Natural killer cell (primary cell): ENCODE measurements at places on chromosomes 2 and 18. TPM values are rescaled to one million over a fixed set of nuclear protein-coding genes. Genes with fewer than 3 reads are reported as not detected.

GRCh38 chr18:2448565-2449151 lies 122.6 kb downstream of the METTL4 start:
- H3K27me3 ChIP-seq, result no peaks in the 10 kb centered on the region
- H3K4me1 ChIP-seq, result no peaks in the 10 kb centered on the region
- DNase-seq, result no peak
- H3K4me3 ChIP-seq, result no peak overlapping the region
- no peak overlapping the region for H3K27ac ChIP-seq
- H3K36me3 ChIP-seq, result no peaks in the 10 kb centered on the region

- H3K27me3 ChIP-seq, result no peaks in the 10 kb centered on the region
- no peak overlapping the region for H3K27ac ChIP-seq
- no peak overlapping the region for H3K4me3 ChIP-seq
- no peaks in the 10 kb centered on the region for H3K4me1 ChIP-seq
- no peak for DNase-seq
Observed at GRCh38 chr2:17617516-17617915, 77.0 kb downstream of the VSNL1 start.

GRCh38 chr2:237574894-237575868 lies 8.8 kb downstream of the PRLH start:
- H3K27ac ChIP-seq, result no peak overlapping the region
- no peak overlapping the region for H3K4me3 ChIP-seq
- no peak for DNase-seq
- H3K36me3 ChIP-seq, result no peaks in the 10 kb centered on the region

GRCh38 chr18:46401486-46402070 lies 255.4 kb downstream of the LOXHD1 start:
- peak overlapping the region; percentile 4 for H3K27ac ChIP-seq
- H3K27me3 ChIP-seq, result no peaks in the 10 kb centered on the region
- peaks cover 72% of the 10 kb centered on the region for H3K4me1 ChIP-seq
- H3K4me3 ChIP-seq, result no peak overlapping the region
- DNase-seq, result no peak
- no peaks in the 10 kb centered on the region for H3K36me3 ChIP-seq

- H3K27ac ChIP-seq, result no peak overlapping the region
- no peak for DNase-seq
- H3K4me3 ChIP-seq, result no peak overlapping the region
- H3K36me3 ChIP-seq, result no peaks in the 10 kb centered on the region
- H3K27me3 ChIP-seq, result no peaks in the 10 kb centered on the region
- H3K4me1 ChIP-seq, result no peaks in the 10 kb centered on the region
Observed at GRCh38 chr2:83650161-83650560, 808.9 kb downstream of the SUCLG1 start.

DNA sequence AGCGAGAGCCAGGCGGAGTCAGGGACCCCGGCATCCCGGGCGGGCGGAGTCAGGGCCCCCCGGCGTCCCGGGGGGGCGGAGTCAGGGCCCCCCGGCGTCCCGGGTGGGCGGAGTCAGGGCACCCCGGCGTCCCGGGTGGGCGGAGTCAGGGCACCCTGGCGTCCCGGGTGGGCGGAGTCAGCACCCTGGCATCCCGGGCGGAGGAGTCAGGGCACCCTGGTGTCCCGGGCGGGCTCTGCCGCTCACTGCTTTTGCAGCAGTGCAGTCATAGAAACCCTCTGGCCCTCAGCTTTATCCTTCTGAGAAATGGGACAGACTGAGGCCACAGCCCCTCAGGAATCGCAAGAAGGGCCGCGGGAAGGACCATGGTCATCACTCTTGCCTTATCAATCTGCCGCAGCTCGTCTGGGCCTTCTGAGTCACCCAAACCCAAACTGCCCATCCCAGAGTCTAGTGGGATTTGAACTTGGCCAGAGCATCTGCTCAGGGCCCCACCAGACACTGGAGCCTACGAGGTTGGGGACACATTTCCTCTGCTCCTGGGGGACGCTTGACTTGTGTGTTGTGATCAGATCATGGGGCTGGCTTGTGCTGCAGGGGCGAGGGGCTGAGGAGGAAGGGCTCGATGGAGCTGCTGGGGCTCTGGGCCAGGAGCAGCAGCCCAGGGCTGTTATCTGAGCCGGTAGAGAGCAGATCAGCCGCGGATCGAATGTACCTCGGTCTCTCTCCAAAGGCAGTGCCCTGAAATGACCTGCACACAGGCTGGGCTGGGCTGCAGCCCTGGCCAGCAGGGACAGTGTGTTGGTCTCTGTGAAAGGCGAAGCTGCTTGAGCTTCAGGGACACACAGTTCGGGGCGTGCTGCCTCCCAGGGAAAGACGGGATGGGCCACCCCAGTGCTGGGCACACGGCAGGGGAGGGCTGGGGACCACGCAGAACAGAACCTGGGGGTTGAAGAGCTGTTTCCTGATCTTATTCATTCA lies 290.1 kb upstream of the HDAC4 start:
- H3K27me3 ChIP-seq, result no peaks in the 10 kb centered on the region
- no peaks in the 10 kb centered on the region for H3K36me3 ChIP-seq
- H3K4me1 ChIP-seq, result peaks cover 8% of the 10 kb centered on the region
- no peak for DNase-seq
- H3K4me3 ChIP-seq, result no peak overlapping the region

GRCh38 chr2:27379836-27380625 lies 503 bp downstream of the ZNF513 start:
- peaks cover 18% of the 10 kb centered on the region for H3K4me1 ChIP-seq
- peaks cover 63% of the 10 kb centered on the region for H3K36me3 ChIP-seq
- no peak for DNase-seq
- H3K27me3 ChIP-seq, result no peaks in the 10 kb centered on the region
- peak overlapping the region; percentile 50 for H3K4me3 ChIP-seq

DNA sequence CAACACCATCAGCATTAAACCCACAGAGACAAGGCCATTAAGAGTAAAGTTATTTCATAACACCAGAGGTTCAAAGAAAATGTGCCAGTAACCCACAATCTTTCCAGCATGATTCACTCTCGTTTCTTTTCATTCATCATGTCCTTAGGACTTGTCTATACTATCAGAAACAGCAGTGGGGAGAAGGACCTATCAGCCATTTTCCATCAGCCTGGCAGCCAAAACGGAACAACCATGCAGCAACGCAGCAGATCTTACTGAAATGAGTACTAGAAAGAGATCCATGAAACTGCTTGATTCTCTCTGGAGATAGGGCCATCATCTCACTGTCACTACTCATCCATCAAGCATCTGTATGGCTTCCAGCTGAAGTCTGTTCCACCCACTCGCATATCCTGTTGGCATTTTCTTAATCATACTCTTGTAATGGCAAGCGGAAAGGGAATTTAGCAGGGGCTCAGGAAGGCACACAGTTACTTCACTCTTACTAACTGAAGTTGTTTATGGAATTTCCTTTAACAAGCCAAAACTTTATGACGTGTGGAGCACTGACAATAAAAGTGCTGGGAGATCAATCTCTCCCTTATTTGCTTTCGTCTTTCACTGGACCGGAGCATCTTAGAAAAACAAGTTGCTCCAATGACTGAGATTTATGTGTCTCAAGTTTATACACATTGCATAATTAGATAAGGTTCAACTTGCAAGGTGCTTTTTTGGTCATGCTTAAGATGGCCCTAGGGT lies 69.7 kb downstream of the EPHA4 start:
- H3K4me1 ChIP-seq, result peaks cover 10% of the 10 kb centered on the region
- no peak overlapping the region for H3K27ac ChIP-seq
- H3K27me3 ChIP-seq, result no peaks in the 10 kb centered on the region
- no peak for DNase-seq

DNA sequence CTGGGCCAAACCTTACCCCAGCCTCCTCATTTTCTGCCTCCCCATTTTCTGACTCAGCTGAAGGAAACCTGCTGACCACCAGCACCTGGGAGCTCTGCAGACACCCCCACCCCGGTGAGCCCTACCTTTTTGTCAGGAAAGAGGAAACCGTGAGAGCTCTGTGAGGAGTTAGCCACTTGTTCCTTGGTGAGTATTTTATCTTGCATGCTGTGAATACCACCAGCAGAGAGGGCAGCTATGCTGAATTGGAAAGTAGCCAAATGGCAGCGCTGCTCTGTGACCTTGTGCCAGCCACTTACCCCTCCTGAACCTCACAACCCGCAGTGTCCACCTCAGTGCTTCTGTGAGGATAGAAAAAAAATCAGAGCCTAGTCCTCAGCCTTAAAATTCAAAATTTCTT lies 2.5 kb downstream of the MPPE1 start:
- H3K4me3 ChIP-seq, result no peak overlapping the region
- no peak for DNase-seq
- H3K4me1 ChIP-seq, result peaks cover 14% of the 10 kb centered on the region
- H3K27me3 ChIP-seq, result no peaks in the 10 kb centered on the region

- H3K4me1 ChIP-seq, result no peaks in the 10 kb centered on the region
- DNase-seq, result no peak
- H3K27ac ChIP-seq, result no peak overlapping the region
- H3K27me3 ChIP-seq, result peaks cover 2% of the 10 kb centered on the region
- no peak overlapping the region for H3K4me3 ChIP-seq
Observed at GRCh38 chr2:42054714-42055430, 7.1 kb downstream of the PKDCC start.

GRCh38 chr2:45256173-45256866 lies 247.1 kb upstream of the SIX2 start:
- DNase-seq, result no peak
- no peaks in the 10 kb centered on the region for H3K27me3 ChIP-seq
- H3K4me1 ChIP-seq, result no peaks in the 10 kb centered on the region
- H3K27ac ChIP-seq, result no peak overlapping the region
- H3K4me3 ChIP-seq, result no peak overlapping the region
- H3K36me3 ChIP-seq, result no peaks in the 10 kb centered on the region

DNA sequence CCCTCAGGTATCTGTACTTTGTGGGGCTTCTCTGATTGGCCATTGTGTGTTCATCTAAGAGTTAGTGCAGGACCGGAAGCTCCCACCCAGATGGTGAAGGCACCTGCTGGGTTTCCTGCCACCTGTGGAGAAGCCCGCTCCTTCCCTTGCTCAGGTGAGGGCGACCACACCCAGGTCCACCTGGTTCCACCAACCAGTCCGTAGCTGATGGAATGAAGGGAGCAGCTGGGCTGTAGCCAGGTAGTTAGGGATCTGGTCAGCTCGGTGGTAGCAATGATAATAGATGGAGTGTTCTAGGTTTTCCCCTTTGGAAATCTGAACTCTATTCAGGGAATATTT lies 16.0 kb downstream of the SH3BP4 start:
- H3K4me1 ChIP-seq, result no peaks in the 10 kb centered on the region
- no peak for DNase-seq
- no peak overlapping the region for H3K27ac ChIP-seq
- no peaks in the 10 kb centered on the region for H3K36me3 ChIP-seq

DNA sequence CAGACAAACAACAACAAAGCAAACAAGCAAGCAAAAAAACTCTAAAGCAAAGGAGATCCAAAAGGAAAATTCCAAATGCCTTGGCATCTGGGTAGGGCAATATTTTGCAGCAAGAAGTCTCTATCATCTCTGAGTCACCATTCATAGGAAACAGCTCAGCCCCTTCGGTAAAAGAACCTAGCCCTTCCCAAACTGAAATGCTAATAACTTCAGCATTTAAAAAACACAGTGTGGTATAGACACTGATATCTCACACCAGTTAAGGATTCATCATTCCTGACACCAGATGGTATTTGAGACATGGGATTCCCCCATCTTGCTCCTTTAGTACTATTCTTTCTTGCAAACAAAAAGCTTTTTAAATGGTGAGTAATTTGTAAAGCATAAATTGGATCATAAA lies 491.8 kb downstream of the TXNL1 start:
- DNase-seq, result no peak
- H3K27me3 ChIP-seq, result no peaks in the 10 kb centered on the region
- H3K4me1 ChIP-seq, result no peaks in the 10 kb centered on the region
- H3K27ac ChIP-seq, result no peak overlapping the region
- H3K4me3 ChIP-seq, result no peak overlapping the region
- H3K36me3 ChIP-seq, result no peaks in the 10 kb centered on the region

DNA sequence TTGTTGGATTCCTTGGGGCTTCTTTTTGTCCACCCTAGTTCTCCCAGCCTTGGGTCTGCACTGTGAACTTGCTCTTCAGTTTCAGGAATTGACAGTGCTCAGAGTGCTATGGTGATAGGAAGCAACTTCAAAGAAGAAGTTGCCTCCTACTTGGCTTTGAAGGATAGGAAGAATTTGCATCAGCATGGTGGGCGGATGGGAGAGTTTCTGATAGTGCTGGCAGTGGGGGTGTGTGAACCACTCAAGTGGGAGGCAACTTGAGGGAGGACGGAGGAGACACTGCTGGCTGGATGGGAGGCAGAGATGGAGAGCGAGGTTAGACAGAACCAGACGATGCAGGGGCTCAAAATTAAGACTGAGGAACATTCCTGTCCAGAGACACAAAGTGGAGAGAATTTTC lies 164.4 kb upstream of the SKOR2 start:
- DNase-seq, result no peak
- no peak overlapping the region for H3K27ac ChIP-seq
- H3K27me3 ChIP-seq, result no peaks in the 10 kb centered on the region
- no peak overlapping the region for H3K4me3 ChIP-seq
- no peaks in the 10 kb centered on the region for H3K4me1 ChIP-seq
- no peaks in the 10 kb centered on the region for H3K36me3 ChIP-seq

- DNase-seq, result no peak
- H3K4me3 ChIP-seq, result no peak overlapping the region
- peaks cover 20% of the 10 kb centered on the region for H3K4me1 ChIP-seq
- no peak overlapping the region for H3K27ac ChIP-seq
Observed at GRCh38 chr2:232363784-232364615, 14.6 kb upstream of the ALPP start.

DNA sequence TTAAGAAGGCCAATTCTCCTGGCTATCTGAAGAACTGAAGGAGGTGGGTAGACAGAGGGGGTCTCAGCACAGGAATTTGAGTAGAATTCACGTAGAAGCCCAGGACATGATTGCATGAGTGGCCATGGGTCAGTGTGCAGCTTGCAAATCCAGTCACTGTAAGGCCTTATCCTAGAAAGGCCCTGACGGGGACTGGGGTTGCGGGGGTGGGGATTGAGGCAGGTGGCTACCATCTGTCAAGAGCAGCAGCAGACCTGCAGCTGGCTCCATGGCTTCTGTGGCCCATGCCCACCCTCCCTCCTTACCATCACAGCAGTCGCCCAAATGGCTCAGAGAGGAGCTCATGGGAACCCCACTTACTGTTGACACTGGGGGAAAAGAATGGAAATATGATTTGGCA lies 34.6 kb upstream of the SLC14A1 start:
- peaks cover 2% of the 10 kb centered on the region for H3K36me3 ChIP-seq
- peaks cover 58% of the 10 kb centered on the region for H3K4me1 ChIP-seq
- H3K27ac ChIP-seq, result peak overlapping the region; percentile 69
- DNase-seq, result no peak
- H3K4me3 ChIP-seq, result no peak overlapping the region

GRCh38 chr2:7432436-7432835 lies 515.2 kb downstream of the RNF144A start:
- no peaks in the 10 kb centered on the region for H3K27me3 ChIP-seq
- no peak overlapping the region for H3K4me3 ChIP-seq
- H3K36me3 ChIP-seq, result no peaks in the 10 kb centered on the region
- no peak for DNase-seq

GRCh38 chr2:207223051-207223450 lies 57.3 kb upstream of the KLF7 start:
- no peak overlapping the region for H3K27ac ChIP-seq
- no peaks in the 10 kb centered on the region for H3K27me3 ChIP-seq
- no peaks in the 10 kb centered on the region for H3K36me3 ChIP-seq
- no peak overlapping the region for H3K4me3 ChIP-seq
- H3K4me1 ChIP-seq, result no peaks in the 10 kb centered on the region

RNF138 gene
- total RNA-seq, result 87.7 TPM

RAPH1 gene
- total RNA-seq, result 0.34 TPM

TCF23 gene
- total RNA-seq, result not detected

DAPL1 gene
- total RNA-seq, result not detected

REG3A gene
- not detected for total RNA-seq

ANTXR1 gene
- not detected for total RNA-seq

SETBP1 gene
- total RNA-seq, result 36.0 TPM

CIB4 gene
- not detected for total RNA-seq
